Upper lobe of left lung (tissue), 6 donors: ENCODE measurements at places on chromosomes 1 and 21. TPM values are rescaled to one million over a fixed set of nuclear protein-coding genes. Genes with fewer than 3 reads are reported as not detected.

LCE3E gene
- total RNA-seq, result not detected

DNA sequence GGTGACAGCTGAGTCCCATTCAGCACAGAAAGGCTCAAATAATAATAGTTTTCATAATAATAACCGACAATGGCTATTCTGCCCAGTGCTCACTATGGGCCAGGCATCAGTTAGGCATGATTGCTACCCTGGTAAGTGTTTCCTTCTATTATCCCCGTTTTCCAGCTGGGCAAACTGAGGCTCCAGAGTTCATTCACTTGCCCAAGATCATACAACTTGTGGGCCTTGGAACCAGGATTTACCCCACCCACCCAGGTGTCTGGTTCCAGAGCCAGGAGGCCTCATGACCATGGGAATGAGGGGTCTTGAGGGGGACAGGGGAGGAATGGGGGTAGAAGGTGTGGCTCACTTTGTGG, 518 bp downstream of the PLOD1 start:
- no peak for DNase-seq

GRCh38 chr1:121595089-121595488, 410.3 kb downstream of the SRGAP2C start:
- no peak for DNase-seq

- DNase-seq, result no peak
Measured at GRCh38 chr1:45510972-45511527, 10.6 kb downstream of the PRDX1 start.

DNA sequence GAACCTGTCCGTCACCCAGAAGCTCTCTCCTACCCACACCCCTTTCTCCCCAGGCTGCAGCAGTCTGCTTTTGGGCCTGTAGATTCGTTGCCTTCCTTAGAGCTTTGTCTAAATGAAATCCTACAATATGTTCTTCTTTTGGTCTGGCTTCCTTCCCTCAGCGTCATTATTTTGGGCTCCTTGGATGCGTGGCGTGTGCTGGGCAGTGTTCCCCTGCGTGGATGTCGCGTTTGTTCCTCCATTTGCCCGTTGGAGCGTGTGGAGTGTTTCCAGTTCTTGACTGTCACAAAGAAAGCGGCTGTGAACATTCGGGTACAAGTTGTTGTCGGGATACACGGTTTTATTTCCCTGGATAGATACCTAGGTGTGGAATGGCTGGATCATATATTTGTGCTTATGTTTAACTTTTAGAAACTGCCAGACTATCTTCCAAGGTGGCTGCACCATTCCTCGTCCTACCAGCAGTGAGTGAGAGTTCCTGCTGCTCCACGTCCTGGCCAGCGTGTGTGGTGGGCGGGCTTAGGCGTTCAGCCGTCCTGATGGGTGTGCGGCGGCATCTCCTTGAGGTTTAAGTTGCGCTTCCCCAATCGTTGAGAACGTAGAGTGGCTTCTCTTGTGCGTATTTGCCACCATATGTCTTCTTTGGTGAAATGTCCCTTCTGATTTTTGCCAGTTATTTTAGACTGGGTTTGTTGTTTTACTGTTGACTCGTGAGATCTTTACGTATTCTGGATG, 31.7 kb downstream of the SKI start:
- no peak for DNase-seq

DNA sequence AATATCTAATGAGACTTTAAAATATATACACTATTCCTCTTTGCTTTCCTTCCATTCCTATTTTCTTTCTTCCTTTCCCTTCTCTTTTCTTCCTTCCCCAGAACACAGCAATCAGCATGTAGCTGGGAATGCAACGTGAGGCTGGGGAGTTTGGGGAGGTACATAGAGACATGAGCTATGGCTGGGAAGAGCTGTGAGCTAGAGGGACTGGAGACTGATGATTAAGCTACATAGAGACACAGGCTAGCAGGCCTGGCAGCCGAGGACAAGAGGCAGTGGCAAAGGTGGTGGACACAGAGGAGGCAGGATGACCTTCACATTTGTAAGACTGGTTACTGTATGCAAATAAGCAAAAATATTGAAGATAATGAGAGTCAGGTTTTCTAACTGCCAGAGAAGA, 7.5 kb downstream of the LPAR3 start:
- no peak for DNase-seq

DNA sequence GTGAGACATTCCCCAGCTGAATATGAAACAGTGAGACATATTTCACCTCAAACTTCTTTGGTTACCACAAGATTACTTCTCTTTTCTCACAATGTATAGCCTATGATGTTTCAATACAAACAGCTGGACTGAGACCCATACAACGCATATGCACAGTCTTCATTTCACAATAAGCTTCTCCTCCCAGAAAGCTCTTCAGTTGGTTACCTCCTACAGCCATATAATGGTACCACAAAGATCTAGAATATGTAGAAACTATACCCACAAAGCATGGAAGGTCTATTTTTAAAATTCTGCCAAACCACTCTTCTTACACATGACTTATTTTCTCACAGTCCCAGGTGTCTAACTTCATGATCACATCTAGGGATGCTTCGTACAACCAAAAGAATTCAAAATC, 70.8 kb downstream of the JAK1 start:
- DNase-seq, result no peak

DNA sequence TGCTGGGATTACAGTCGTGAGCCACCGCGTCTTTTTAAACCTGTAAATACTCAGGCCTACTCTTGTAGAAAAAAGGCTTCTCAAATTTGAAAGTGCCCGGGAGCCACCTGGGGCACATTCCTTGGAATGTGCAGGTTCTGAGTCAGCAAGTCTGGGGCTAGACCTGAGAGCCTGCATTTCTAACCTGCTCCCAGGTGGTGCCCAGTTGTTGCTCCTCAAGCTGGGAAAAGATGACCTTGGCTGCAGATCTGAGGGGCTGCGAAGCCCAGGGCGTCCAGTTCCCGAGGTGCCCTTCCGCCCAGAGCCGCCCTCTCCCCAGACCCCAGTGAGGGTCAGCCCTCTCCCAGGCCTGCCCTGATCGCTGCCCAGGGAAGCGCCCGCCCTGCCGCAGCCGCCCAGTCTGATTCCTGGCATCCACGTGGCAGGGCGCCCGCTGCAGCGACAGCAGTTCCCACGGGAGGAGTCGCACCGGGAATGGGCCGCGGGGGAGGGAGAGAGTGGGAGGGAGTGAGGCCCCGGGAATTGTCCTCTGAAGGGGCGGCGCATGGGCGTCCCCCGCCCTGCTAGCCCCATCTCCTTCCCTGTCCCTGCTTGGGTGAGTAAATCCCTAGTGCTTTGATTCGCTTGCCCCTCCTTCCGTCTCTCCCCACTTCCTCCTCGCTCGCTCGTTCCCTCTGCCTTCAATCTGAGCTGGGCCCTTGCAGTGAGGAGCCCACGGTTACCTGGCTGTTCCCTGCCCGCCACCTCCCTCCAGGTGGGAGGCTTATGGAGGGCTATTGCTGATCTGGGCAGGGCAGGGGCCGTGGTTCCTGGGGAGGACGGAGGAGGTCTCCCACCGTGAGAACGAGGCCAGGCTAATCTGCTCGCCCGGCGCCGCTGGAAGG, 18.8 kb upstream of the TENT5B start:
- DNase-seq, result peak; percentile 82

DNA sequence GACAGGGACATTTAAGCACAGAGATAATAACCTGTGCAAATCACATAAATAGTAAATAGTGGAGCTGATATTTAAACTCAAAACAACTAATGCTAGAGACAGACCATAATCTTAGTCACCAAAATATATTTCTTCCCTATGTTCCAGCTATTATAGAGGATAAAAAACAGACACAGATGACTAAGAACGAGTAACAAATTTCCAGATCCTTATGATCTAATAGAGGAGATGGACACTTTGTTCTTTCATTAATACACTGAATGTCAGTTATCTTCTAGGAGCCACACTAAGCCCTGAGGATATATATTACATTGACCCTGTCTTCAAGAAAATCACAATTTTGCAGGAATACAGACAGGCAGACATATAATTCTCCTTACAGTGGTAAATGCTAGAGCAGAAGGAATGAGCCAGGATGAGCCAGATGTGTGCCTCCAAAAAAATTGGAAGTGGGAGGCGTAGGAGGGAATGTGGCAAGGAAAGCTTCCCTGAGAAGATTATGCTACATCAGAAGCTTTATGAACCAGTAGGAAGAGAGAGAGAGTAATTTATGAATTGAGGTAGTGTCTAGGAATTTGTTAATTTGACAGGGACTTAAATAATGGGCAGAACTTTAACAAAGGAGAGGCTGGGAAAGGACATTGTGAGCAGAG, 395.4 kb upstream of the BEND5 start:
- DNase-seq, result no peak

- DNase-seq, result no peak
Measured at GRCh38 chr1:214208460-214208859, 72.5 kb upstream of the SMYD2 start.
